Fibroblast of lung (primary cell): ENCODE measurements at places on chromosomes 11 and 22. TPM values are rescaled to one million over a fixed set of nuclear protein-coding genes. Genes with fewer than 3 reads are reported as not detected.
A peak's percentile ranks its signal among the peaks of the same experiment; 100 is the strongest.

- DNase-seq, result peak; percentile 91
- peak overlapping the region; percentile 73 for H3K4me3 ChIP-seq
- H3K27me3 ChIP-seq, result no peaks in the 10 kb centered on the region
- H3K4me1 ChIP-seq, result peaks cover 8% of the 10 kb centered on the region
Observed at GRCh38 chr22:20509344-20510047, 2.1 kb downstream of the MED15 start.

DNA sequence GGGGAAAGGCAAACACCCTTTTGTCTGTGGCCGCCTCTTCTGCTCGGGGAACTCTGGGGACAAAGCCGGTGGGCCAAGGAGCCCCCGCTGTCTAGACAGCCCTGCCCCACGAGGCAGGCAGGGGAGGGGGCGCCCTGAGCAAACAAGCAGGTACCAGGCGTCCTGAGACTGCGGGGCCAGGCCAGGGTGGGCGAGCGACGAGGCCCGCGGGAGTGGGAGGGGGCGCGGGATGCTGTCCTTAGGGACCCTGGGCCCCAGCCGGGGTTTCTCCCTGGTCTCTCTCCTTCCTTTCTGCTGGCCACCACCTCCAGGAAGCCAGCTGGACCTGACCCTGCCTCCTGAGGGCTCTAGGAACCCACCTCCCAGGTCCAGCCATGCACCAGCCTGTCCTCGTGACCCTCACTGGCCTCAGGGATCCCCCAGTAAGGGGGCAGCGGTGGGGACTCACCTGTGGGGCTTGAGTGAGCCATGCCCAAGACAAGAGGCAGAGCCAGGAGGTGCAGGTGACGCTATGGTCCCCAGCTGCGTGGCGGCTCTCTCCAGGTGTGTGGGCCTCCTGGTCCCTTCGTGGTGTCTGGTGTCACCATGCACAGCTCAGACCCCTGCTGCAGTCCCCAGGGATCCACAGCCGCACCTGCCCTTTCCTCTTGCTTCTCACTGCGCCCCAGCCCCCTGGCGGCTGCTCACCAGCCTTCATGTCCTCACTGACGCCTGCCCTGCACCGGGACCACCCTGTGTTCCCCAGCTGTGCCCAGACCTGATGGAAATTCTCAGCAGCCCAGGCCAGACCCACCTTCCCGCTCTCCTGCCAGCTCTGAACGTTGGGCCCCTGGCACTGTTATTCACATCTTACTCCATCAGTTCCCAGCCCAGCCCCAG is 26.5 kb upstream of the MUC5AC start:
- no peaks in the 10 kb centered on the region for H3K4me1 ChIP-seq
- no peak for DNase-seq
- no peaks in the 10 kb centered on the region for H3K27me3 ChIP-seq
- H3K36me3 ChIP-seq, result no peaks in the 10 kb centered on the region
- H3K4me3 ChIP-seq, result no peak overlapping the region

GRCh38 chr11:106288822-106289387 is 211.4 kb downstream of the AASDHPPT start:
- no peak for DNase-seq
- no peaks in the 10 kb centered on the region for H3K4me1 ChIP-seq
- no peak overlapping the region for H3K4me3 ChIP-seq

DNA sequence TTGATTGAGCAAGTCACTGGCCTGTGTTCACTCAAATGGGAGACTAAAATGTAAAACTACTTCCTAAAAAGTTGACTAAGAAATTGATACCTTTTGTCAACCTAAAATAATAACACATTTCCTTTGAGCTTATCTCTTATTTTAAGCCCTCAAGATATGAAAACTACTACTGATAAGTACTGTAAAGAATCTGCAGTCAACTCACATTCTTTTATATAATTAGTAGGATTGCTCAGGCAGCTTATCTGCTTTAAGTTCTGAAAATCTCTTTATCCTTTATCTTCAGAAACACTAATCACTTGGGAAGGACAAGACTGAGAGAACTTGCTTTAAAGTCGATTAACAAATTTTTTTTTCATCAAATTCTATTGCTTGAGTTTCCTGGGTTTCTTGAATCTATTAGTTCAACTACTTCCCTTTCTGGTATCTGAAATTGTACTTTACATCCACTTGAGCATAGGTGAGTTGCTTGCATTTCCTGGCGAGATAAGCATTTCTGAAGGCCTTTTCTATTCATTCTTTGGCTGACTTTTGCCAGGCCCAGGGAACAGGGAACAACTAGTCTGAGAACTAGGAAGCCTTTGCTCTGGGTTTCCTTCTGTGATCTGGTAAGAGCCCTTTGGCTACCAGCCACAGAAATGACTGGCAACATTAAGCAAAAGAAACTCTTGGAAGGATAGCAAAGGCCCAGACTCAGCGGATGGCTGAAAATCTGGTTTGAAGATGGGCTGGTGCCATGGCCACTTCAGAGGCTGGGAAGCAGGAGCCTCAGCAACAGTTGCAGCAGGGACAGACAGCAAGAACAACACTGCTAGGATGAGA is 19.3 kb upstream of the CSRP3 start:
- peak; percentile 18 for DNase-seq
- H3K4me3 ChIP-seq, result no peak overlapping the region
- peaks cover 15% of the 10 kb centered on the region for H3K27me3 ChIP-seq
- H3K4me1 ChIP-seq, result no peaks in the 10 kb centered on the region
- no peaks in the 10 kb centered on the region for H3K36me3 ChIP-seq

GRCh38 chr11:123580137-123580536 is 74.3 kb downstream of the SCN3B start:
- DNase-seq, result no peak
- no peaks in the 10 kb centered on the region for H3K4me1 ChIP-seq
- H3K36me3 ChIP-seq, result no peaks in the 10 kb centered on the region

GRCh38 chr11:124402326-124402922 is 3.6 kb upstream of the OR8B3 start:
- peak; percentile 85 for DNase-seq
- no peak overlapping the region for H3K4me3 ChIP-seq
- no peaks in the 10 kb centered on the region for H3K27me3 ChIP-seq
- no peaks in the 10 kb centered on the region for H3K36me3 ChIP-seq
- H3K27ac ChIP-seq, result no peak overlapping the region

DNA sequence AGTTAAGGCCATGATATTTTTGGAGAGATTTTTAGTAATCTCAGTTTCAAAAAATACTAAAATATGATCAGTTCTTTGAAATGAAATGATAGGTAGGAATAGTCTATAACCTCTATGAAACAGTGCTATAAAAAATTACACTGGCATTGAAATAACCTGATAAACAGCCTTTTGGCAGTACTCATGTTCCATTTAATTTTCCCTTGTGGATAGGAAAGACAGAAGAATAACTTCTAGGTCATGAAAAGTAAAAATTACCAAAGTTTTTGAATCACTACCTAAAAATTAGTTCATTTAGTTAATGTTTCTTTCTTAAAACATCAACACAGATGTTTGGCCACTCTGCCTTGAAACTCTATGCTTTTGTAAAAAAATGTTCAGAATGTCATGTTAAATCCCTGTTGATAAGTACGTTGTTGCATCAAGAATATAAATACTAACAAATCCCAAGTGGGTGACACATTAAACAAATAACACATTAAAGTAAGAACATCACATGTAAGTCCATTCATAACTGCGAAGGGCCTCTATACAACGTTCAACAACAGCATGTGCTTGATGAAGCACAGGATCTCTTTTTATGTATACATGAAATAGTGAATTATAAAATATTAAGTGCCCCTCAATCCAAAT is 290.2 kb downstream of the SWAP70 start:
- peaks cover 7% of the 10 kb centered on the region for H3K36me3 ChIP-seq
- no peaks in the 10 kb centered on the region for H3K4me1 ChIP-seq
- DNase-seq, result no peak
- H3K27me3 ChIP-seq, result no peaks in the 10 kb centered on the region
- no peak overlapping the region for H3K4me3 ChIP-seq
- H3K27ac ChIP-seq, result no peak overlapping the region

DNA sequence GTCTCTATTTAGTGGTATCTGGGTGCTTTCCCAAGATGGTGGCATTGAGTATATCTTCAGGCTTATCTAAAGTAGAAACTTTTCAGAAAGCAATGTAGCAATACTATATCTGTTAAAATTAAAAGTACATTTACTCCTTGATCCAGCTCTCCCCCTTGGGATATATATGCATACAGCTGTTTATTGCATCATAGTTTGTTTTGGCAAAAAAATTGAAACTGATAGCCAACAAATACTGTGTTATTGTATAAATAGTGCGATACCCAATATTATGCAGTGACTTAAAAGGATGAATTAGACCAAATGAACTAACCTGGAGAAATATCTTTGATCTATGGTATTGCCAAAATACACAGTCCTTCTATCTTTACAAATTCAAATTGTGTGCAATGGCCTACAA is 8.4 kb upstream of the OR10A3 start:
- no peak overlapping the region for H3K4me3 ChIP-seq
- H3K27me3 ChIP-seq, result no peaks in the 10 kb centered on the region
- H3K36me3 ChIP-seq, result no peaks in the 10 kb centered on the region
- H3K4me1 ChIP-seq, result no peaks in the 10 kb centered on the region

GRCh38 chr22:29216011-29216872 is 10.5 kb downstream of the EMID1 start:
- DNase-seq, result no peak
- H3K27me3 ChIP-seq, result peaks cover 6% of the 10 kb centered on the region
- H3K4me1 ChIP-seq, result no peaks in the 10 kb centered on the region
- no peak overlapping the region for H3K27ac ChIP-seq
- H3K36me3 ChIP-seq, result no peaks in the 10 kb centered on the region
- H3K4me3 ChIP-seq, result no peak overlapping the region

DNA sequence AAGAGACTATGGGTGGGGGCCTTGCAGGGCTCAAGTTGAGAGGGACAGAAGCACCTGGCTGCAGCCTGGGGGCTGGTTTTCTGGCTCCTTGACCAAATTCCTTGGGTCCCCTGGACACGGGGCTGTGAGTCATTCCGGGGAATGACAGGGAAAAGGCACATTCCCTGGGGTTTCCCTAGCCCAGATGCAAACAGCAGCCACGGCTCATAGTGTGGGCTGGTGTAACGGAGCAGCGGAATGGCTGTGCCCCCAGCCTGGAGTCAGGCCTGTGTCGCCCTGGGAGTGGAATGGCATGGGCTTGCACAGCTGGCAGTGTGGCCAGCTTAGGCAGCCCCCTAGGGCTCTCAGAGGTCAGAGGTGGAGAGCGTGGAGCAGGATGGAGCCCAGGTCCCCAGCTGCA is 77.6 kb upstream of the KCNQ1OT1 start:
- H3K27ac ChIP-seq, result no peak overlapping the region
- H3K4me1 ChIP-seq, result peaks cover 11% of the 10 kb centered on the region
- DNase-seq, result no peak
- no peaks in the 10 kb centered on the region for H3K36me3 ChIP-seq
- peaks cover 3% of the 10 kb centered on the region for H3K27me3 ChIP-seq

DNA sequence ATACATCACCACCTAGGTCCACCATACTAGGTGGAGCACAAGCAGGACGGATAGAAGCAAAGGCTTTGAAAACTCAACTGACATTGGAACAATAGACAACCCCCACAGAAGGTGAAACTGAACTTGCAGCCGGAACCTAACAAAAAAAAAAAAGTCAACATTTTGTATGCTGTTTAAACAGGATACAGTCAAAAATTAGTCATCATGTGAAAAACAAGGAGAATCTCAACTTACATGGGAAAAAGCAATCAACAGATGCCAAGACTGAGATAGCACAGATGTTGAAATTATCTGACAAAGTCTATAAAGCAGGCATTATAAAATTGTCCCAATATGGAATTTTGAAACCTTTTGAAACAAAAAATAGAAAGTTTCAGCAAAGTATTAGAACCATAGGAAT is 123.8 kb downstream of the RAB38 start:
- no peaks in the 10 kb centered on the region for H3K4me1 ChIP-seq
- H3K27ac ChIP-seq, result no peak overlapping the region
- H3K27me3 ChIP-seq, result no peaks in the 10 kb centered on the region
- no peaks in the 10 kb centered on the region for H3K36me3 ChIP-seq
- no peak overlapping the region for H3K4me3 ChIP-seq

The WT1 gene
- total RNA-seq, result 0.26 TPM in 1 of 2 replicates, not detected in the other

The OSBP2 gene
- total RNA-seq, result 0.51 and 3.8 TPM in 2 replicates

The PYGM gene
- total RNA-seq, result 0.26 and 0.50 TPM in 2 replicates

The TH gene
- total RNA-seq, result 0.17 TPM in 1 of 2 replicates, not detected in the other

The CCDC15 gene
- total RNA-seq, result 0.77 and 2.3 TPM in 2 replicates

The MIOX gene
- under 0.01 and 0.17 TPM in 2 replicates for total RNA-seq
